ENCODE measurements at places on chromosomes 16 and 17. TPM values are rescaled to one million over a fixed set of nuclear protein-coding genes. Genes with fewer than 3 reads are reported as not detected.

The CRYBA1 gene
- total RNA-seq = not detected

The TNS4 gene
- not detected for total RNA-seq

The TUBG1 gene
- total RNA-seq = 22.2 TPM

The KIFC3 gene
- 13.8 TPM for total RNA-seq

The PSMD12 gene
- 16.0 TPM for total RNA-seq

The SMIM36 gene
- total RNA-seq = not detected

The METTL22 gene
- 18.6 TPM for total RNA-seq

The SOX15 gene
- 1.4 TPM for total RNA-seq

The COL1A1 gene
- total RNA-seq = 4,027 TPM

The METTL23 gene
- total RNA-seq = 21.6 TPM

The SOCS1 gene
- total RNA-seq = 0.89 TPM

The ITGAE gene
- 28.8 TPM for total RNA-seq

The KRT17 gene
- total RNA-seq = 1.6 TPM

The SMCR8 gene
- 6.9 TPM for total RNA-seq

The GRN gene
- total RNA-seq = 91.2 TPM

The SLC35G6 gene
- total RNA-seq = not detected

The ABCA6 gene
- 24.3 TPM for total RNA-seq

The TEX14 gene
- total RNA-seq = 2.1 TPM

The ELOB gene
- 218 TPM for total RNA-seq

The CES5A gene
- not detected for total RNA-seq

The KRT33B gene
- 0.09 TPM for total RNA-seq

The CMTM1 gene
- total RNA-seq = 6.6 TPM

All from muscle of leg (tissue), 16 donors.